Skeletal muscle cell (primary cell): ENCODE measurements at places on chromosomes 6 and 20.

DNA sequence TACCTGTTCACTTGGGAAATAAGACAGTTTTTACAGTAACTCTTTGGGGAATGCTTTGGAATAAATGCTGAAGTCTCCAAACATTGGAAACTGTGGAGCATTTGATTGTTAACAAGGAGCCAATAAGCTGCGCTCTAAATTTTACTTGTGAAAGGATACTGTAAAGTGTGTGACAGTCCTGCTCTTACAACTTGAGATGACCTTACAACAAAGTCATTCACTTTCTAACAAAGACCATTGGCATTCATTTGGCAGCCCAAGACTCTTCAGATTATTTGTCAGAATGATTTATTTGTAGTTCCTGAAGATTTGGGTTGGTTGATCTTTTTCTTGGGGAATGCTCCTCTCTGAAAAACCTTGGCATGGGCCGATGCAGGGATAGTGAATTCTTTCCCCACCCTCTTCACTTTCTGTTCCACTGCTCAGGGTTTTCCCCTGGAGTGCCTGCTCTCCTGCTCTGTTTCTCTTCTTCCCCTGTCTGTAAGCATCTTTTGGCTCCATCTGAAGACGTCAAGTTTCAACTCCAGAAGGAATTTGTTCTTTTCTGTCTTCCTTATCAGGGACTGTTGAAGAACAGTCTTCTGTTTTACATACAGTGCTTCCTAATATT lies 116.4 kb downstream of the AKAP7 start:
- no peak for DNase-seq

DNA sequence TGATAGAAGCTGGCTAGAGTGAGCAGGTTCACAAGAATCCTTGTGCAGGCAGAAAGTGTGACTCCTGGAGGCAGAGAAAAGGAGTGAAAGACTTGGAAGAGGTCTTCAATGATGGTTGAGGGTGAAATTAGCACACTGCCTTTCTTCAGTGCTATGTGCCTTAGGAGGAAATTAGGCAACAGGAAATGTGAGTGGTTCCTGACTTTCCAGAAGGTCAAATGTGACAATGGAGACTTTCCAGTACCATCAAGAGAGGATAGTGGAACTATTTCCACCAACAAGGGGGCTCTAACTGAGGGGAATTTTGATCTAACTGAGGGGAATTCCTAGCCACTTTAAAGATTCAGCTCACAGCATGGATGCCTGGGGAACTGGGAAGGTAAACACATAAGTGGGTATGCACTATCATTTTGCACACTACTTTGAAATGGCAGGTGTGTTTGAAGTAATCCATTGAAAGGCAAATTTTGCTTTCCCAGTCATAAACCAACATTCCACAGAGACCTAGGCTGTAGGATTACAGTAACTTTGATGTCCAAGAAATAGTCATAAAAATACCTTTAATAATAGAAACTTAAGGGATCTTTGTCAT lies 90.0 kb downstream of the PERP start:
- DNase-seq: no peak

- peak; percentile 45 for DNase-seq
These were observed 26.7 kb downstream of the SAYSD1 start for GRCh38 chr6:39088331-39088730.

- DNase-seq: no peak
These were observed 301.9 kb downstream of the UTRN start for GRCh38 chr6:144586986-144587385.

DNA sequence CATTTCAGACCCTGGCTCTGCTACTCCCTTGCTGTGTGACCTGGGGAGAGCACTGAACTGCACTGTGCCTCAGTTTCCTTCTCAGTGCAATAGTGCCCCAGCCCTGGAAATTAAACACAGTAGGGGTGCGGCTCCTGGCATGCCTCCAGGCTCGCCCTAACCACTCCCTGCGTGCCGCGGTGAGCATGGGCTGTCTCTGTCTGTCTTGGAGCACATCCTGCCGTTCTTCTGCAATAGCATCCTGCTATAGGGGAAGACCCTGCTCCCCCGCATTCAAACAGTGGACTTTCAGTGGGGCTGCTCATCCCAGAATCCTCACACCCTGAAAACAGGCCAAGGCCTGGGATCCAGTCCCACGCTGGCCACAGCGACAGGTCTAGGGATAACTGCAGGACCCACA lies 129.5 kb downstream of the FOXC1 start:
- no peak for DNase-seq

DNA sequence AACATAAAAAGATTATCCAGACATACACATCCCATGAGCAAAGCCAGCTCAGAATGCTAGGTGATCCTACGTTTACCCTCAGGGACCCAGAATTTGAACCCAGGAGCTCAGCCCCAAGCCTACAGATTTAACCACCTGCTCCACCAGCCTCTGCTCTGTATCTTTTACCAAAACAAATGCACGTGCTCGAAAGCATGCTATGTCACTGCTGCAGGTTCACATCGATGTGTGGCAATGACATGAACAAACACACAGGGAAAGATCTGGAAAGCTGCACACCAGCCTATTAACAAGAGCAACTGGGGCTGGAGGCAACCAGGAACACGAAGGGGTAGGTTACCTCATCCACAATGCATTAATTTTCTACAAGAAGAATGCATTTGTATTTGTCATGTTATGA lies 32.1 kb downstream of the PREX1 start:
- DNase-seq: no peak

DNA sequence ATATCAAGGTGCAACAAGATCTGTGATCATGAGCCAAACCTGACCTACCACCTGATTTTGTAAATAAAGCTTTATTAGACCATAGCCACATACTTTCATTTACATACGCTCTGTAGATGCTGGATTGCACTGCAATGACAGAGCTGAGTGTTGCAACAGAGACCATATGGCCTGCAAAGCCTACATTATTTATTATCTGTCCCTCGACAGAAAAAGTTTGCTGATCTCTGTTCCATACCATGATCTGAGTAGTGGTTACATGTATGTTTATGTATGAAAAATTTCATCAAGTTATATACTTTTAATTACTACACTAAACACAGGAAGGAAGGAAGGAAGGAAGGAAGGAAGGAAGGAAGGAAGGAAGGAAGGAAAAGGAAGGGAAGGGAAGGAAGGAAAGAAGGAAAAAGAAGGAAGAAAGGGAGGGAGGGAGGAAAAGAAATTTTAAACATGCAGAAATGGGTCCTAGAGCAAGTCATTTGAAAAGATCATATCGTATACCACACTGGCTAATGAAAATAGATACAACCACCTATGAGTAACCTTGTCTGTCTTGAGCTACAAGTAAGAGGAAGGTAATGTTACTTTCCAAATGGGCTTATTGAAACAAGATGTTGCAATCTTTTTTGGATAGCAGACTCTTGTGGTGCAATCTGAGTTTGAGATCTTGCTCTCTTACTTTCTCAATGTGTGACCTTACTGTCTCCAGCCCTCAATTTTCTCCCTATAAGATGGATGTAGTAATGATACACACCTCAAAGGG lies 441.0 kb downstream of the KIF16B start:
- DNase-seq: no peak

DNA sequence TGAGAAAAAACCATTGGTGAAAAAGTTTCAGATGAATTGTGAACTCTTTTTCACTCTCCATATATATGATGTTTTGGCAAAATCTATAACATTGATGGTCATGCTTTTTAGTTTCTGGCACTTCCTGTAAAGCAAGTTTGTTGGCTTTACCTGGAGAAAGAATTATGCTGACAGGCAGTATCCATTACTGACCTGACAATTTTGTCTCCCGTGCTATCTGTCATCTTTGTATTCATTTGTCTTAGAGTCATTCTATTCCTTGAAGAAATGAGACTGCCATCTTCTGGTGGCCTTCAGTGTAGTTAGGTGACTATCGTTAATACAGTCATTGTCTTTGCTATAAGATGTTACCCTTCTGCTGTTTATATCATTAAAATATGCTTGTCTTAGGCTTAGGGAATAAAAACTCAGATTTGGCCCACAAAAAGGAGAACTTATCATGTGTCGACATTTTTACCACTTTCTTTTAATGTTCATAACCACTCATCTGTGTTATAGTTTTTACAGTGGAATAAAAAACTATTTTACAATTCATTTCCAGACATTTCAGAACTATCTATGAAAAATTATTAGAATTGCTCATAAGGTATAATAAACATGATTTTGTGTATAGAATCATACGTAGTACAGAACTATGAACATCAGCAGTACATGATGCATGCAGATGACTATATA lies 707.0 kb downstream of the EPM2A start:
- DNase-seq: no peak

DNA sequence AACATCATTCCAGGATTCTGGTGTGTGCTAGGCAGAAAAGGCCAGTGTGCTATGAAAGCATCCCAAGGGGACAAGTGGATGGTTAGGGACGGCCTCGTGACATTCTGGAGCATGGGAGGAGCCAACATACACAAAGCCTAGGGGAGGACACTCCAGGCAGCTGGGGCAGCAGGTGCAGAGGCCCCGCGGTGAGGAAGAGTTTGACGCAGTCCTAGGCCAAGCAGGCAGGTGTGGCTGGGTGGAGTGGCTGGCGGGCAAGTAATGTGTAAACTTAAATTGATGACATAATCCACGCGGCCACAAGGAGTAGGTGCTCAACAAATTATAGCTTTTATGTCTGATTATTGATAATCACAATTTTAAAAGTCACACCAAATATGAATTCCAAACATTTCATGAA lies 93.6 kb downstream of the TMEM242 start:
- DNase-seq: no peak

DNA sequence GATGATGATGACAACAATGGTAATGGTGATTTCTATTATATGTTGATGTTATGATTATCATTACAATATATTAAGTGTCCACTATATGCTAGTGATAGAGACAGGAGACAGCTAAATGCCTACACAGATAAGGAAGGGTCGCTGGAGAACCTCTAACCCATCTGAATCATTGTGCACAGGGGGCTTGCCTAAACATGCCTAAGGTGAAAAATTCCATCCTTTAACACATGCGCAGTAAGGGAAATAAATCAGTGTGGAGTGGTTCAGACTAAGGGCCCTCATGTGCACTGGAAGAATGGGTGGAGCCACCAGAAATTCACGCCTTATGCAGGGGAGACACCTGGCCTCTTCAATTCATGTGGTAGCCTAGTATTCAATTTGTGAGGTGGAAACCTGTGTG lies 120.4 kb downstream of the TPBG start:
- DNase-seq: no peak

GRCh38 chr6:9020001-9020400 lies 584.7 kb upstream of the SLC35B3 start:
- DNase-seq: no peak

- DNase-seq: no peak
These were observed 147.3 kb upstream of the BMP5 start for GRCh38 chr6:56022678-56023077.

- no peak for DNase-seq
These were observed 180.3 kb downstream of the CDH26 start for GRCh38 chr20:60138256-60139220.

GRCh38 chr20:56205346-56205745 lies 43.2 kb upstream of the MC3R start:
- no peak for DNase-seq

- DNase-seq: peak; percentile 71
These were observed 25.0 kb upstream of the ABT1 start for GRCh38 chr6:26571592-26572296.

DNA sequence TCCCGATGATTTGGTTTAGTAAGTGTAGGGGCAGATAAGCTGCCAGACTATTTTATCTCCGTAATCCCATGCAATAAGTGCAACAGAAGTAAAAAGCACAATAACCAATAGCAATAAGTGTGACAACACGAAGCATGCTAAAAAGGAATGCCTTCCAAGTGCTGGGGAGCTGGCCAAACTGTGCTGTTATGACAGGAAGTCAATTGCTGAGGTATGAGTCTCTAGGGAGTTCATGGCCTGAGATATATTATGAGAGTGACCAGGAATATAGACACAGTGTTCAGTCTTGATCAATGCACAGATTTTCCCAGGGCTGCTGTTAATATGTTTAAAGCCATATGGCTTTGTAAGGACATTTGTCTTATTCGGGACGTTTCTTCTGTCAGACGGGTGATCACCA lies 10.5 kb upstream of the ANGPT4 start:
- DNase-seq: no peak

DNA sequence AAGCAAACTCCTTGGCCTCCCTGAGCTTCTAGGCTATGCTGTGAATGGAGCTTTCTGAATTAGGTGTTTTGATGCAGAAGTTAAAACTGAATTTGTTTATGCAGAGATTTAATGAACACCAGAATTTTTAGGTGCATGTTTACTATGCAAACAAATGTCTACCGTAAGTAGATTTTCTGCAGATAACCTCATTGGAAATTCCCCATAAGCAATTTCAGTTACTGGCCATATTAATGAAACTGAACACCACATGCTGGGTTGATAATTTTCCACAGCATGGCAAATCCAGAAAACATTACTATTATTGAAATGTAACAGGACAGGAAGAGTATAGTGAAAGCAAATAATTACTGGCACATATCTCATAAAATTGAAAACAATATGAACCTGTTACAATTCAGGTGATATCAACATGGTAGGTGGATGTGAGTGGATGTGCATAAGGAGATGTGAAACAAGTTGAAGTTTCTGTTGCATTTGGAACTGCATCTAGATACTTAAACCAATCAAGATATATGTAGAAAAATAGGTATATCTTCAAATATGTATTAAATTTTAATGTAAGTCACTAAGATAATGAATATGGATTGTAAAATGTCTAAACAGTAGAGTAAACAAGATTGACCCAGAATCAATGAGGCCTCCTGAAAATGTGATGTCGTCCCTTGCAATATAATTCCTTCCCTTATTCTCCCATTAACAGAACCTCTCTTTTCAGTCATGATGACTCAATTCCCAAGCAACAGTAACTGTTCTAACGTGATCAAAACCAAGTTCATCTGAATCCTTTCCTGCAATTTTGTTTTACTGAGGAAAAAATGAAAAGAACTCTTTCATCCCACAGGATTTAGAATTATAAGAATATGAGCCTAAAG lies 11.0 kb downstream of the PTCHD4 start:
- no peak for DNase-seq

- peak; percentile 61 for DNase-seq
These were observed 45.8 kb upstream of the VSTM2L start for GRCh38 chr20:37856932-37857660.

DNA sequence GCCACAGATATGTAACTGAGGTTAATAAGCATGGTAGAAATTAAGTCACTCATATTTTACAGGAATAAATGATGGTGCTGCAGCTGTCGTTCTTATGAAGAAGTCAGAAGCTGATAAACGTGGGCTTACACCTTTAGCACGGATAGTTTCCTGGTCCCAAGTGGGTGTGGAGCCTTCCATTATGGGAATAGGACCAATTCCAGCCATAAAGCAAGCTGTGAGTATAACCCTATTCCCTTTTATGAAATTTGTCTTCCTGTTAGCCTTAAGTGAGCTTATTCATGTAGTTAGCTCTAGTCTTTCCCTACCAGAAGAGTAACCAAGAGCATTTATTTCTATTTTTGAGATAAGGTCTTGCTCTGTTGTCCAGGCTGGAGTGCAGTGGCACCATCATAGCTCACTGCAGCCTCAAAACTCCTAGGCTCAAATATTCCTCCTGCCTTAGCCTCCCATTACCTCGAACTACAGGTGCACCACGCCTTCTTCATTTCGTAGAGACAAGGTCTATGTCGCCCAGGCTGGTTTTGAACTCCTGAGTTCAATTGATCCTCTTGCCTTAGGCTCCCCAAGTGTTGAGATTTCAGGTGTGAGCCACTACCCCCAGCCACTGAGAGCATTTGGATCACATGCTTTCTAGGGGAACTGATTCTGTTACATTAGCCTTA lies 12.0 kb downstream of the TCP1 start:
- DNase-seq: no peak

- DNase-seq: no peak
These were observed 16.7 kb downstream of the HMGN4 start for GRCh38 chr6:26554697-26555504.
